ENCODE measurements at places on chromosomes 13 and 19.

DNA sequence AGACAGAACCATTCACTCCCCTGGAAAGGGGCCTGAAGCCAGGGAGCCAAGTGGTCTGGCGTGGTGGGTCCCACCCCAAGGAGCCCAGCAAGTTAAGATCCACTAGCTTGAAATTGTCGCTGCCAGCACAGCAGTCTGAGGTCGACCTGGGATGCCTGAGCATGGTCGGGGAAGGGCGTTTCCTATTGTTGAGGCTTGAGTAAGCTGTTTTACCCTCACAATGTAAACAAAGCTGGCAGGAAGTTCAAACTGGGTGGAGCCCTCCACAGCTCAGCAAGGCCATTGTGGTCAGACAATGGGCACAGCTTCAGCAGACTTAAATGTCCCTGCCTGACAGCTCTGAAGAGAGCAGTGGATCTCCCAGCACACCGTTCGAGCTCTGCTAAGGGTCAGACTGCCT is 195.6 kb upstream of the DACH1 start:
- DNase-seq: no peak

GRCh38 chr13:88925954-88926353 is 1254.8 kb downstream of the SLITRK5 start:
- no peak for DNase-seq

DNA sequence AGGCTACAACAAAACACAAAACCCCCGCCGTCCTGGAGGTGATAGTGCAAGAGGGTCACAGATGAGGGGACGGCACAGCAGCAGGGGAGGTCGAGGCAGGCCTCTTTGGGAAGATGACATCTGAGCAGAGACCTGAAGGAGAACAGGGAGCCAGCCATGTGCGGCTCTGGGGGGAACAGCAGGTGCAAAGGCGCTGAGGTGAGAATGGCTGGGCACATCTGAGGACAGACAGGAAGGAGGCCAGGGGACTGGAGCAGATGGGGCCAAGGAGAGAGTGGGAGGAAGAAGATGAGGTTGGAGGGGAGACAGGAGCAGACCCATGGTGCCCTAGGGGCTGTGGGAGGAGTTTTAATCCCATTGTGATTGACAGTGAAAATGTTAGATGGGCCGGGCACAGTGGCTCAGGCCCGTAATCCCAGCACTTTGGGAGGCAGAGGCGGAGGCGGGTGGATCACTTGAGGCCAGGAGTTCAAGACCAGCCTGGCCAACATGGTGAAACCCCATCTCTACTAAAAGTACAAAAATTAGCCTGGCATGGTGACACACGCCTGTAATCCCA is 1.8 kb upstream of the CKM start:
- no peak for DNase-seq

GRCh38 chr13:44393391-44393790 is 19.8 kb downstream of the SERP2 start:
- DNase-seq: no peak

Data from CD4-positive, alpha-beta T cell treated with Interleukin-21 for 1 hour (primary cell).